Mononuclear cell (primary cell): ENCODE measurements at places on chromosomes 7 and 10. TPM values are rescaled to one million over a fixed set of nuclear protein-coding genes. Genes with fewer than 3 reads are reported as not detected.

Gene STEAP4
- total RNA-seq = 2.3 TPM

Gene TNPO3
- total RNA-seq = 26.8 TPM

Gene SRRM3
- total RNA-seq = not detected

Gene NPC1L1
- total RNA-seq = not detected
